ENCODE measurements at places on chromosomes 6 and 20. TPM values are rescaled to one million over a fixed set of nuclear protein-coding genes. Genes with fewer than 3 reads are reported as not detected.

The DXO gene
- 5.5 TPM for polyA plus RNA-seq

The EDN1 gene
- polyA plus RNA-seq, result 0.11 TPM

DNA sequence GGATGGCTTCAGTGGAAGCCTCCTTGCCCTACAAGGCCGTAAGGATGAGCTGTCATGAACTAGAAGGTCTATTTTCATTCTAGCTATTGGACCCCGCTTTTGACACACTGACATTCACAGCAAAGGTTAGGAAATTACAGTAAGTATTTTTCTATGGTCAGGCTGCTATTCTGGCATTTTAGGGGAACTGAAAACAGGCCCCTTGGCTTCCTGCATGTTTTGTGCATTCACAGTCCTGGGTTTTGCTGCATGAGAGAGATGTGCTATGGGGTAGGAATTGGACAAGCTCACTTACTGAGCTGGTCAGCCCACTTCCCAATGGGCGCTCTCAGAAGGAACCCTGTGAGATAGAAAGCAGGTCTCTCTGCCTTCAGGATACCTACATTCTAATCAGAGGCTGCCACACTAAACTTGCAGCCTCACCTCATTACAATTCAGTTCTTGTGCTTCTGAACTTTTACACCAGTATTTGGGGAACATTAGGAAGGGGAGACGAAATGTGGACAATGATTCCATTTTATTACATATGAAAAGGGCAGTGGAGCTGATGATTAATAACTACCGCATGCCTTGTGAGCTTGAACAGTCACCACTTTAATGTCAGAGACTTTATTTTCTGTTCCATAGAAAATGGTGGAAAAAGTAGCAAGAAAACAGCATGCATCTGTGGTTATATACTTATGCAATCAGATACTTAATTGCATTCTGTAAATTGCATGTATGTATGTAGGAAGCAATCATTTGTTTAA, 86.6 kb upstream of the TAB2 start:
- DNase-seq, result peak; percentile 43

The TSBP1 gene
- not detected for polyA plus RNA-seq

DNA sequence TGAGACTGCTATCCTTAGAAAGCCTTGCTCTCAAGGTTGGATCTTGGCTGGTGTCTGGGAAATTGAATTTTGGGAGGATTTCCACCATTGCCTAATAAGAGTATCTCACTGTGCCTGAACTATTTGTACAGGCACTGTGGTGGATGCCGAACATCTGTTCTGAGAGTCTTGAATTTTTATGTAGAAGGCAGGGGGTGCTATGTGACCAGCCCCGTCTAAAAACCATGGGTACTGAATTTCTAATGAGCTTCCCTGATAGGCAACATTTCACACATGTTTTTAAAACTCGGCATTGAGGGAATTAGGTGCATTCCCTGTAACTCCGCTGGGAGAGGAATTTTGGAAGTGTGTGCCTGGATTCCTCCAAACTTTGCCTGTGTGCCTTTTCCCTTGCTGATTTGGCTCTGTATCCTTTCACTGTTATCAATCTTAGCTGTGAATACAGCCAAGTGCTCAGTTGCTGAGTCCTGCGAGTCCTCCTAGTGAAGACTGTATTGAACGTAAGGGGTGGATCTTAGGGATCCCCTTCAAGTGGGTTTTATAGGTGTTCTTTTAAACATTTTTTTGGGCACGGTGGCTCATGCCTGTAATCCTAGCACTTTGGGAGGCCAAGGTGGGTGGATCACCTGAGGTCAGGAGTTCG, 27.6 kb upstream of the SCAF8 start:
- no peak for DNase-seq

Measured in CD14-positive monocyte (primary cell).